ENCODE measurements at places on chromosomes 6 and 20.

- DNase-seq = no peak
Observed at GRCh38 chr6:69796073-69796641, 653 bp downstream of the LMBRD1 start.

DNA sequence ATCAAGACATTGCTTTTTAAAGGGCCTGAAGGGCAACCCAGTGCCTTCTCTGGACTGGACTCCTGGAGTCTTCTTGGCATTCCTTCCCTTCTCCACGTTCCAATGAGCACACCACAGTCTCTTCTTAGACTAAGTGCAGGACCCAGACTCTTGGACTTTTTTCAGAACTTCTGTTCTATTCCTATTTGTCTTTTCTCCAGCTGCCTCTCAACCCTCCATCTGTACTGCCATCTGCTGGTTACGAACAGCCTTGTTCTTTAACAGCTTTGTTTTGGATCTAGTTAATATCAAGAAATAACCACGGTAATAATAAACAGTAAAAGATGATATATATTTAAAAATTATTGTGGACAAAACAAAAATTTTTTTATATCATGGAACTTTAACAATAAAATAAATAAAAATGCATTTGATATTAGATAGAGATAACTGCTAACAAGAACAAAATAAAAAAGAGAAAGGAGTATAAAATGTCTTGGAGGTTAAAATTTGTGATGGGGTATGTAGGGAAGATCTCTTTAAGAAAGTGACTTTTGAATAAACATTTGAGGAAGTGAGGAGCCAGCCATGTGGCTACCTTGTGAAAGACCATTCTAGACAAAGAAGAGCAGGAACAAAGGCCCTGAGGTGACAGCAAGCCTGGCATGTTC lies 105.1 kb upstream of the HCRTR2 start:
- DNase-seq = peak; percentile 84

- no peak for DNase-seq
Observed at GRCh38 chr6:145863988-145864616, 49.5 kb upstream of the FBXO30 start.

- no peak for DNase-seq
Observed at GRCh38 chr20:44253528-44253927, 6.4 kb downstream of the GDAP1L1 start.

- no peak for DNase-seq
Observed at GRCh38 chr20:11582060-11582459, 335.6 kb upstream of the BTBD3 start.

- DNase-seq = no peak
Observed at GRCh38 chr6:92139601-92140000, 1279.8 kb downstream of the EPHA7 start.

DNA sequence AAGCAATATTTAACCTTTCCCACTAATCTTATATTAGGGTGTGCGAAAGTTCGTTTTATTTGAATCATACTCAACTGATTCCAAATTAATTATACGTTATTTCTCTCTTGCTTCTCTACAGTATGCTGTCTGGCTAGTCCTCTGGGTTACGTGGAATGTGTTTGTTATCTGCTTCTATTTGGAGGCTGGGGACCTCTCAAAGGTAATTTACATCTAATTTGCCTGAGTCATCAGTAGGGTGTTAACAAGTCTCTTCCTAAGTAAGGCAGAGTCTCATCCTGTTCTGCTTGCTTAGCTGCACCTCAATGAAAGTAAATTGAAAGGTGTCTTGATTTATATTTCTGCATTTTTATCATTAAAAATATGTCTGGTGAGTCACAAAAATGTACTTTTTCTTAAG lies 551.5 kb downstream of the NKAIN2 start:
- no peak for DNase-seq

DNA sequence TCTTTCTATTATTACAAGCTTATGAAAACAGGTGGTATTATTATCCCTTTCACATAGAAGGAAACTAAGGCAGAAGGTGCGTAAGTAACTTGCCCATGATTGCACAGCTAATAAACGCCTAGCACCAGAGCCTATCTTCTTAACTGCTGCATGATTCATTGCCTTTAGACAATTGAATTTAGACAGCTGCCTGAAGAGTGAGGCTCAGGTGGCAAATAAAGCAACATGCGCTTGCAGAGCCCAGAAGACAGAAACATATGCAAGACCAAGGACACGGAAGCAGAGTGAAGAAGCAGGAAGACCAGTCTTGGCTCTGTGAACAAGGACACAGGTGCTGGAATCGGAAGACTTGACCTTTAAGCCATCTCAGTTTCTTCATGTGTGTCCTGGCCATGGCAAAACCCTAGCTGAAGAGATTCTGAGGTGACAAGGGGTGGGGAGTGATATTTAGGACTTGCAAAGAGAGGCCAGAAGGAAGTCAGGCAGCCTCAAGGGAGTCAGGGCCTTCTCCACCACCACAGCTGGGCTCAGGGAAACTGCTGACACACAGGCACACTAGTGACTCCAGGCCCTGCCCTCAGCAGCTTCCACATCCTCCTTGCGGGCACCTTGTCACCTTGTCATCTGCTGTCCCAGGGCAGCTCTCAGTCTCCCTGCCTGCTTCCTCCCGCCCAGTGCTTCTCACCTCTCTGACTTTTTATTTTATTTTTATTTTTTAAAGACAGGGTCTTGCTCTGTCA lies 91.7 kb upstream of the SLC22A16 start:
- no peak for DNase-seq

DNA sequence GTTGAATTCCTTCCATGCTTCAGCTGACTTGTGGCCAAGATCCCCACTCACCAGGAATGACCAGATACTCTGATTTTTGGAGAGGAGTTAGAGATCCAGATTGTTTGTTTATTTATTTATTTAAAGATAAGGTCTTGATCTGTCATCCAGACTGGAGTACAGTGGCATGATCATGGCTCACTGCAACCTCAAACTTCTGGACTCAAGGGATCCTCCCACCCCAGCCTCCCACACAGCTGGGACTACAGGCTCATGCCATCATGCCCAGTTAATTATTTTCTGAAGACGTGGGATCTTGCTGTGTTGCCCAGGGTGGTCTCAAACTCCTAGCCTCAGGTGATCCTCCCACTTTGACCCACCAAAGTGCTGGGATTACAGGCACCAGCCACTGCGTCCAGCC lies 4.1 kb upstream of the SPATA2 start:
- no peak for DNase-seq

GRCh38 chr6:24743265-24743943 lies 24.4 kb upstream of the C6orf62 start:
- DNase-seq = no peak

- no peak for DNase-seq
Observed at GRCh38 chr6:106750946-106751345, 121.6 kb downstream of the QRSL1 start.

GRCh38 chr6:116309657-116310056 lies 29.9 kb upstream of the TSPYL1 start:
- no peak for DNase-seq

GRCh38 chr20:36377348-36378326 lies 71.5 kb downstream of the DLGAP4 start:
- DNase-seq = no peak

- DNase-seq = no peak
Observed at GRCh38 chr20:41952166-41952565, 334.0 kb upstream of the CHD6 start.

DNA sequence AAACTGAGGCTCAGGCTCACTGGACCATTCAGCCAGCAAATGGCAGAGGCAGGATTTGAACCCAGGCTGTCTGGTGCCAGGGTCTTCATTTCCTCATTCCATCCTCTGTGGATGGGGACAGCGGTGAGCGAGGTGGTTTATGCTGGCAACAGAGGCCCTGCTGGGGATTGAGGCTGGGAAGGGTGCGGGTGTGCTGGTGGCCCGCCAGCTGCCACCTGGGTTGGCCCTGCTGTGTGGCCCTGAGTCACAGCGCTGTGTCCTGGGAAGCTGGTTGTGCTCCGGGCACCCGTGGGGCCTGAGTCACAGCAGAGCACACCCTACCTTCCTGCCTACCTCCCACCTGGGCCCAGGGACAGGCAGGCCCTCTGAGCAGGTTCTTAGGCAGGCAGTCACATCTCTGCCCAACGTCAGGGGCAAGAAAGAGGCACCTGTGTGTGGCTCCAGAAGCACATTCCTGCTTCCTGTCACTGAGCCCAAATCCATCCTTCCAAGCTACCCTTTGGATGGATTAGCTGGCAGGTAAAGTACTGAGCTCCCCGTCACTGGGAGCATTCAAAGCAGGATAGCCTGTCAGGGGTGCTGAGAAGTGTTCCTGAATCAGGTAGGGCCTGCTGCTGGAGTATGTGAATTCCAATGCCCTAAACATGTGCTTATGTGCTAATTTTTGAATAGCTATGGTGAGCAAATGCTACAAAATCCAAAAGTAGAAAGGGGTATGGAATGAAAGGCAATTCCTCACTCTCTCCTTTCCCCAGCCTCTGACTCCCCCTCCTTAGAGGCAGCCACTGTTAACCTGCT lies 53.9 kb downstream of the CEBPB start:
- no peak for DNase-seq

- DNase-seq = no peak
Observed at GRCh38 chr6:91279740-91280493, 693.0 kb upstream of the MAP3K7 start.

GRCh38 chr6:6697620-6698019 lies 109.1 kb downstream of the LY86 start:
- DNase-seq = no peak

DNA sequence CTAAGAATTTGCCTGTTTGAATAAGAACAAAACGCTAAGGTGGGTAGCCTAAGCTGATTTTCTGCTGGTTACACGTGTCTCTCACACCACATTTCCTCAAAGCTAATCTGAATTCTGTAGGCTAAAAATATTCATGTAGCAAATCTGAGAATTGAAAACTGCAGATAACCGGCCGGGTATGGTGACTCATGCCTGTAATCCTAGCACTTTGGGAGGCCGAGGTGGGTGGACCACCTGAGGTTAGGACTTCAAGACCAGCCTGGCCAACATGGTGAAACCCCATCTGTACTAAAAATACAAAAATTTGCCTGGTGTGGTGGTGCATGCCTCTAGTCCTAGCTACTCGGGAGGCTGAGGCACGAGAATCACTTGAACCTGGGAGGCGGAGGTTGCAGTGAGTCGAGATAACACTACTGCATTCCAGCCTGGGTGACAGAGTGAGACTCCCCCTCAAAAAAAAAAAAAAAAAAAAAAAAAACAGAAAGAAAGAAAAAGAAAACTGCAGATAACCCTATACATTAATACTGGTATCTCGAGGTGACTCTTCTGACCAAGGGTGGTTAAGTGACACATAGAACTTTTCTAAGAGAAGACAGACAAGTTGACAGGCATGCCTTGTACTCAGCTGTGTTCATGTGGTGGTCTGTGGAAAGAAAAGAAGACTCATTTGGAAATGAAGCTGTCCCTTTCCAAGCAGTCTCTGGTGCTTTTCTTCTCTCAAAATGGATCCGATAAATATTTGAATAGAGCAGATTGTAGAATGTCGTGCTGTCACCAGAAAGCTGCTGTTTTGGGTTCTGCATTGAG lies 24.7 kb upstream of the ASXL1 start:
- no peak for DNase-seq

DNA sequence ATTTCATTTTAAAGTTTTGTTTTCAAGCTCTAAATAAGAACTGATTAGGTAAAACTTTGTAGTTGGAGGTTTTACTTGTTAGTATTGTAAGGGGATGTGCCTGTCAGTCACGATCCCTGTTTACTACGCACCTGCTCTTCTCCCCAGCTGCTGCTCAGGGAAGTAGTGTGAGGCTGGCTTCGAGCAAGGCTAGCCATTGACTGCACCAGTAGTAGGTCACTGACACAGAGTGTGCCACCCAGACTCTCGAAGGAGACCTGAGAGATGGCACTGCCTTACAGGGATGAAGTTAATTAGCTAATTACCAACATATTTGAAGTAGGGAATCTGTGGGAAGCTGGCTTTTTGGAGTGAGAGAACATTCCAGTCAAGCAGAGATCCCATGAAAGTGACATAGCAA lies 89.2 kb downstream of the DNAH8 start:
- no peak for DNase-seq

DNA sequence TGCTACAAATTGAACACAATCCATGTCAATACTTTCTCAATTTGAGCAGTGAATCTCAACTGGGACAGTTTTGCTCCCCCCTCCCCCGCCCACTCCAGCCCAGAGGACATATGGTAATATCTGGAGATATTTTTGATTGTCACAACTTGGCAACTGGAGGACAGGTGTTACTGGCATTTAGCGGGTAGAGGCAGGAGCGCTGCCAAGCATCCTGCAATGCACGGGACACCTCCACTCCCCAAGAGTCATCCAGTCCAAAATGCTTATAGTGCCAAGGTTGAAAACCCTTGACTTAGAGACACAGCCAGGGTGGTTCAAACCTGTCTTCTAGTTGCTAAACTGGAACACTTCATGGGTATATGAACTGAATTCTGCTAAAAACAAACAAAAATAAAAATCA lies 26.9 kb upstream of the LRRC1 start:
- DNase-seq = no peak

GRCh38 chr6:151681433-151682059 lies 125.9 kb upstream of the ESR1 start:
- DNase-seq = no peak

GRCh38 chr20:44342248-44342647 lies 5.4 kb downstream of the R3HDML start:
- DNase-seq = no peak

DNA sequence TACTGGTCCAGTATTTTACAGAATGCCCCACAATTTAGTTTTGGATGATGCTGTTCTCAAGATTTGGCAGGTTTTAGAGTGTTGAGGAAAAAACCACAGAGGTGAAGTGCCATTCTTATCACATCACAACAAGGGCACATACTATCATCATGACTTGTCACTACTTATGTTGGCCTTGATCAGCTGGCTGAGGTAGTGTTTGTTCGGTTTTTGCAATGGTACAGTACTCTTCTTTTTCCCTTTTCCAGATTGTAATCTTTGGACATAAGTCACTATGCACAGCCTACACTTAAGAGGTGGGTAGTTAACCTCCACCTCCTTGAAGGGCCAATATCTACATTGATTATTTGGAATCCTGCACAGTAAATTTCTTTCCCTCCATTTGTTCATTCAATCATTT lies 8.8 kb downstream of the TENT5A start:
- no peak for DNase-seq

DNA sequence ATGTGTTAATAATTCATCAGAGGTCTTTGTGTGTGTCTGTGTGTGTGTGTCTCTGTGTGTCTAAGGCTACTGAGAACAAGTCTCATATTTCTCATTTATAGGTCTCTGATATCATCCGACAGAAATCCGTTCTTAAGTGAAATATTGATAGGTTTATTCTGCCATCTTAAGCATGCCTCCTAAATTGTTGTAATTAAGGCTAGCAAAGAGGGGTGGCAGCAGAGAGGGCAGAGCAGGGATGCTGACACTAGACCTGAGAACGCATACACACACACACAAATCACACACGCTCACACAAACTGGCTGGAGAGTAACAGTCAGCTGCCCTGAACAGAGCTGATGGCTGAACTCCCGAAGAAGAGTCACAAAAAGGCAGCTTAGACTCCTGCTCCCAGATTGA lies 84.9 kb upstream of the LRFN2 start:
- no peak for DNase-seq

- DNase-seq = peak; percentile 77
Observed at GRCh38 chr20:62772990-62773844, 23.1 kb upstream of the MRGBP start.

GRCh38 chr6:142838821-142839685 lies 105.9 kb downstream of the HIVEP2 start:
- no peak for DNase-seq
